ENCODE measurements at places on chromosomes 2 and 18.

DNA sequence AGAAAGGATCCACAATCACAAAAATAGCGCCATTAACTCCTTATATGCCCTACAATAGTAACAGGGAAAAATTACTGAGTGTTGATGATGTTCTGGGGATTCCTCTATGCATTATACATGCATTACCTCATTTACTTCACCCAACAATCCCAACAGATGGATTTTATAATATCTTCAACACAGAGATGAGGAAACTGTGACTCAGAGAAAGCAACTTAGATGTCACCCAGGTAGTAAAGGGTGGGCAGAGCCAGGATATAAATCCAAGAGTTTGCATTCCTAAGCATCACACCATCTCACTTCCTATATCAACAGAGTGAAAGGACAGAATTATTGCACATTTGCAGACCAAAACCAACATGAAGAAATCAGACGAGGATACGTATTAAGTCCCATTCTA is 144.2 kb downstream of the TCF4 start:
- no peak for DNase-seq

DNA sequence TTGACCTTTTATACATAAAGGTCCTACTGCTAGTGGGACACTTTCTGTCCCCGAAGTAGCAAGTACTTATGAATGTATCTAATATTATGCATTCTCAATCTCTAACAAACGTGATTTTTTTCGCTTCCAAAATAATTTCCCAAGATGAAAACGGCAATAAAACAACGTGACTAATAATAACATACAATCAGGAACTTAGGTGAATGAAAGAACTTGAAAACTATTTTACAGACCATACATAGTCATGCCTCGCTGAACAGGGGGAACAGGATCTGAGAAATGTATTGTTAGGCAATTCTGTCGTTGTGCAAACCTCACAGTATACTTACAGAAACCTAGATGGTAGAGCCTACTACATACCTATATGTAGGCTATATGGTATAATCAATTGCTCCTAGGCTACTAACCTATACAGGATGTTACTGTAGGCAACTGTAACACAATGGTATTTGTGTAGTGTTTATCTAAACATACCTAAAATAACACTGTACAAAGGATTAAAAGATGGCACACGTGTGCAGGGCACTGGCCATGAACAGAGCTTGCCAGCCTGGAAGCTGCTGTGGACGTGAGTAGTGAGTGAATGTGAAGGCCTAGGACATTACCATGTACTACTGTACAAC is 2.5 kb downstream of the RTN4 start:
- no peak for DNase-seq

- no peak for DNase-seq
Measured at GRCh38 chr2:62391696-62392095, 114.3 kb downstream of the TMEM17 start.

- DNase-seq, result no peak
Measured at GRCh38 chr2:118773826-118774225, 73.6 kb downstream of the EN1 start.

DNA sequence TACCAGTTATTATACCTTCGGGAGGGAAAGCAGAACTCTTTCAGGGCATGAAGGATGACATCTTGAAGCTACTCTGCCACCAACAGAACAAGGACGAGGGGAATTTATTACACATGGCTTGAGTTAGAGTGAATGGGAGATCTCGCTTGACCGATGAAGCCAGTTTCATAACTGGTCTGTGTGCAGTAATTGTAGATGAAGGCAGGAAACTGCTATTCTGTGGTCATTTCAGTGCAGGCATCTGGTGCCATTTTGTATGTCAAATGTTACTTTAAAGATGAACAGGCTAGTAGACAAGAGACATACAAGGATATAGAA is 20.5 kb downstream of the GREB1 start:
- no peak for DNase-seq

GRCh38 chr2:17184512-17184911 is 333.7 kb downstream of the RAD51AP2 start:
- DNase-seq, result no peak

DNA sequence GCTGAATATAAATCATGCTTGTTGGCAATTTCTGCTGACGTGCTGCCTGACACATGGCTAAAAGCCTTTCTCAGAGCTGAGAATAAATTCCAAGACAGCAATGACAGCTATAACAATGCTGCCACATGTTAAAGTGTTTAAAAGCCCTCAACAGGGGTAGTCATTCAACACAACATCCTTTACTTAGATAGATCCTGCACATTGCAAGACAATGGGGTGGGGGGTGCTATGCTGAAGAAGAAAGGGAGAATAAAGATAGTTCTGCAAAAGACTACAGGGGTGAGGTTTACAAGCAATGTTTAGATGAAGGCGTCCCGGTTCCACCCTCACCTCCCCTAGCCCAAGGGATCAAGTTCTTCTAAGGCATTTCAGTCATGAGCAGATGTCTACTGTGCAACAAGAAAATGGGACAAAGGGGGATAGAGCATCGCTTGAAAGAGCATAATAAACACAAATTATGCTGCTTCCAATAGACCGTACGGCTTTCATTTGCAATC is 291.0 kb upstream of the ACVR2A start:
- DNase-seq, result no peak

DNA sequence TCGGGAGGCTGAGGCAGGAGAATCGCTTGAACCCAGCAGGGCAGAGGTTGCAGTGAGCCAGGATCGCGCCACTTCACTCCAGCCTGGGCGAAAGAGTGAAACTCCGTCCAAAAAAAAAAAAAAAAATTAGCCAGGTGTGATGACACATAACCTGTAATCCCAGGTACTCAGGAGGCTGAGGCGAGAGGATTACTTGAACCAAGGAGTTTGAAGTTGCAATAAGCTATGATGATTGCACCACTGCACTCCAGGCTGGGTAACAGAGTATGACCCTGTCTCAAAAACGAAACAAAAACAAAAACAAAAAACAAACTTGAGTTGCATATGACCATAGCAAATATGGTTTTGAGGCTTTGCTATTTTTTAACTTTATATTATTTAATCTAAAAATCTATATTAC is 25.8 kb downstream of the SANBR start:
- DNase-seq, result no peak

DNA sequence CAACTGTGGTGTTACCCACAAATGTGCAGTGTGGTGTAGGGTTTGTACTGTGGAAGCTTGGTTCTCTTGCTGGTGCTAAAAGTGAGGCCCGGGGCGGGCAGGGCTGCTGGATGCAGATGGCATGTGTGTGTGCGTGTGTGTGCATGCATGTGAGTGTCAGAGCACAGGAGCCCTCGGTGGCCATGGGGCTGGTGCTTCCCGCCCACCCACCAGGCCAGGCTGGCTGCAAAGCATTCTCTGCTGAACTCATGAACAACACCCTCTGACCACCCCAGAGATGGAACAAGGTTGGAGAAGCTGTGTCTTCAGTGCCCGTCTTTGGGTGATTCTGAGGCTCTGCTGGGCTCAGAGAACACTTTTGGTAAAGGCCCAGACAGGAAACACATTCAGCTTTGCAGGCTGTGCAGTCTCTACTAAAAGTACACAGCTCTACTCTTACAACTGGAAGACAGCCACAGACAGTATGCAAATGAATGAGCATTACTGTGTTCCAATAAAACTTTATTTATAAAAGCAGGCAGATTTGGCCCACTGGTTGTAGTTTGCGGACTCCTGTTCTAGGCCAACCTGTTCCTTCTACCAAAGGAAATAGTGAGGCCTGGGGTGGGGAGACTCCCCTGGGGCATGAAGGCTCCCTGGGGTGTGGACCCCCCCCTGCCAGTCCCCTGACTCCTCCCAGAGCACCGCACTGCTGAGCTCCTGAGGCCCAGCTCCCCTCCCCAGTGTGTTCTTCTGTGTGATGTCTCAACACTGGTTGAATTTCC is 225.3 kb upstream of the HDAC4 start:
- no peak for DNase-seq

DNA sequence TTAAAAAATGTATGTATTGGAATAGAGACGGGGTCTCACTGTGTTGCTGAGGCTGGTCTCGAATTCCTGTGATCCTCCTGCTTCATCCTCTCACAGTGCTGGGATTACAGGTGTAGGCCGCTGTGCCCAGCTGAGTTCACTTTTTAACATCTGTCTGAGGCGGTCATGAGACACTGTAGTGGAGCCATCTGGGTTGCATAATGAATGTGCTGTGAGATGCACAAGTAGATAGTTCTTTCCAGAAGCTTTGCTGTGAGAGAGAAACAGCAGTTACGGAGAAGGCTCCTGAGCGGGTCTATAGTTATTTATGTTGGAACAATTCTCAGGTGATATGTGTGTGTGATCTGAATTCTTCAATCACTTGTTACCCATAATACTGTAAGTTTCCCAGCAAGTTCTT is 3.1 kb downstream of the RMC1 start:
- no peak for DNase-seq

All from stimulated activated CD4-positive, alpha-beta T cell treated with anti-CD3 and anti-CD28 coated beads, Interleukin-4, amount 100 ng/mL, for 1 hour (primary cell).